ENCODE measurements at places on chromosomes 3 and 15.

- DNase-seq: no peak
These were observed 164.7 kb downstream of the PGPEP1L start for GRCh38 chr15:98842973-98843285.

- no peak for DNase-seq
These were observed 730 bp downstream of the DGKG start for GRCh38 chr3:186361246-186361761.

- DNase-seq: peak; percentile 92
These were observed 129.0 kb downstream of the SERPINI1 start for GRCh38 chr3:167864552-167864874.

DNA sequence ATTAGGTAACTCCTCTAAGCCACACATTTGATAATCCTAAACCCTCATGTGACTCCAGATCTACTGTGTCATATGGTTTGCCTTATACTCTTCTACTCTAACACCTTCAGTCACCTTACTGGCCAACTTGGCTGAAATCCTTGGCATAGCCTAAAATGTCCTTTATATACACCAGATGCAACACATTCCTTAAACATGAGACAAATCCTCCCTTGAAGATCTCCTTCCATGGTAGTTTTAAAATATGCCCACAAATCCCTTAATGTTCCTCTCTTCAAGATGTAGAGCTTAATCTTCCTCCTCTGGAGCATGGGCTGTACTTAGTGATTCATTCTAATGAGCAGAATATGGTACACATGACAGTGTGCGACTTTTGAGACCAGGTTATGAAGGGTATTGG, 238.9 kb downstream of the SUCLG2 start:
- no peak for DNase-seq

DNA sequence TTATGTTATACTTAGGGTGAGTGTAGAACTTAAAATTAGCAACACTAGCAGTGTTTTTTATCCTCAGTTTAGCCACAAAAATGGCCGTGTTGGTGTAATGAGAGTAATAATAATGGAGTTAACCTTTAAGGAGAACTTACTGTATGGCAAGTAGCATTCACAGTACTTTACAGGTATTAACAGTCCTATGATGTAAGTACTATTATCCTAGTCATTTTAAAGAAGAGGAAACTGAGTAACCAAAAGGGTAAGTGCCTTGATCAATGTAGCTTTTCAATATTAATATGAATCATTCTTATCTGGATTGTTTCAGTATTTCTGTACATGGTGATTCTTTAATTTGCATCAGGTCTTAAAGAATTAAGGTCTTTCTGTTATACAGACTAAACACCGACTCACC, 170.3 kb downstream of the CD47 start:
- DNase-seq: no peak

DNA sequence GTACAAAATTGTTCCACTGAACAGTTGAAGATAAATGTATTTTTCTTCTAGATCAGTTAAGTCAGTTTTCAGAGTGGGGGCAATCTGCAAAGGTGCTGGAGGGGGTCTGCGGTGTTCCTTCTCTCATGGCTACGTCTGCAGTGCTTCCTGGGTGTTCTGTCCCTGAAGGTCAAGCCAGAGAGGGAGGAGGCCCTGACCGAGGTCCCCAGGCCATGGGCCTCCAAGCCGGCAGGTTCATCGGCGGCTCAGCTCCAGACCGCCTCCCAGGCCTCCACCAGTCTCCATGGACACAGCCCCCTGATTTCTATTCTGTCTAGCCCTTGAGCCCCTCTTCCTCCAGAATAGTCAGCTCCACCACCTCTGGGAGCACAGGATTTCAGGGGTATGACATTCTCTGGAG, 28.5 kb upstream of the TSEN2 start:
- DNase-seq: no peak

DNA sequence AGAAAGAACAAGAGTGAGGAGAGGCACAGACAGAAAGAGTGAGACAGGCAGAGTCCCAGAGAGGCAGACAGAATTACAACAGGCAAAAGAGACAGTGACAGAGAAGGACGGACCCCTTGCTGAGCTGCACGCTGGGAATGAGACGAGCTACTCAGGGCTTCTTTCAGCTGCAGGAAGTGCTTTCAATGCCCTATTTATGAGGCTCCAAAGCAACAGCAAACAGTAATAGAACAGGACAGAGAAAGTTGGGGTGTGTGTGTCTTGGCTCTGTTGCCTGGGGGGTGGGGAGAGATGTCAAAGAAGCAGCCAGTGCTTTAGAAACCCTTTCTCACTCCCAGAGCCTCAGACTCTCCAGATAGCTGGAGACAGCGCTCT, 502 bp upstream of the TIMP4 start:
- DNase-seq: no peak

DNA sequence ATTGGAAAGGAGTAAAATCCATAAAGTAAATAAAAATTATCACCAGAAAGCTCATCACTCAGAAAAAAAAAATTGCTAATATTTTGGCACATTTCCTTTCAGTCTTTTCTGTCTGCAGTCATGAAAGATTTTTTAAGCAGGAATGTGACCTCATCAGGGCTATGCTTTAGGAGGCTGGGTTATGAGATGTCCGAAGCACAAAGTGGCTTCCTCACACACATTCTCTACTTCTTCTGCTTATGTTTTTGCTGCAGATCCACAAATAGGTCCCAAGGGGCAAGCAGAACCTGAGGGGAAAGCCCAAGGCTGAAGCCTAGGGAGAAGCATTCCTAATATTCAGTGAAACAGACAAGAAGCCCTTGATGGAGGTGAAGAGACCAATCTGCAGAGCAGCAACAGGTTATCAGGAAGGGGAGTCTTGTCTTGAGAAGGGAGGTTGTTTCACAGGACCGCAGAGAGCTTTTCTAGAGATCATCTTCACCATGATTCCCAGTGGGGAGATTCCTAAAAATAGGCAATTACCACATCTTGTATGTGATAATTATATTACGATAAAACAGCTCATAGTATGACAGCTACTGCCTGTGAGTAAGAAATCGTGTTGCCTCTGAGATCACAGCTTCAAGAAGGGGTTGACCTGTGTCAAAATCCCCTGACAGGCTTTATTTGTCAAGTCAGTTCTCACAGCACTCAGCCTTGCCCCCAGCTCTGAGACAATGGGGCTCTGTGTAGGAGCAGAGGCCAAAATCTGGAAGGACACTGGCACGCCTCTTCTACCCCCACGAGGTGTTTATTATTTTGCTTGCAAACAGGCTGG, 60.5 kb downstream of the IGF2BP2 start:
- peak; percentile 77 for DNase-seq

- DNase-seq: peak; percentile 39
These were observed 11.3 kb upstream of the SOX2 start for GRCh38 chr3:181700168-181701087.

- DNase-seq: no peak
These were observed 8.2 kb downstream of the ARPIN start for GRCh38 chr15:89904519-89904918.

- no peak for DNase-seq
These were observed 57.2 kb upstream of the TIPARP start for GRCh38 chr3:156617145-156617544.

GRCh38 chr3:30662836-30663235, 56.4 kb downstream of the TGFBR2 start:
- no peak for DNase-seq

DNA sequence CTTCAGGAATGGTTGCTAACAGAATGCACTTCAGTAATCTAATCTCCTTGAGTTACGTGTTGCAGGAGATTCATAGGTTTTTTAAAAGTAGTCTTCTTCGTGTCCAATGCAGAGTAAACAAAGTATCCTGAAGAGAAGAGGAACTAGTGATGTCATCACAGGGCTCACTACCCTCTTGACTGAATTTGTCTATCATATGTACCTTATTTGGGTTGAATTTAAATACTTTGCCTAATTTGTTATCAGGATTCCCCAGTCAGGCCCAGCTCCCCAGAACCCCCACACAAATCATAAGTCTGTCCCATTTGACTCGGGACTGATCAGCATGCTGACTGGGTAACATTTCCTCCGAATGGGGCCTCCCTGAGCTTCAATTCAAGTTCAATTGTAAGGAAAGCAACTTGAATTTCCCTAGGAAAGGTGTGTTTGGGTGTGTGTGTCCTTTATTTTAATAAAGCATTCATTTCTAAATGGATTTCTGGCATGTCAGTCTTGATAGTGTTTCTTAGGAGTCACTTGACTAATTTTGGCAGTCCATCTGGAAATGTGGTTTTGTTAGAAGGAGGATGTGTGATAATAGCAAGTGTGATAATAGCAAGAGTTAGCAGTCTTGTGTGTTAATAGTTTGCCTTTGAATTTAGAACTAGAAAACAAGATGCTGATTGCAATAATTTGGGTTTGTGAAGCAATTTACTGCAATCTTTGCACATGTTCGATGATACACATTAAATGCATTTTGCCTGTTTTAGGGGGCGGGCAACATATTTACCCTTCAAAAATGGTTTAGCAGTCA, 21.9 kb downstream of the OXNAD1 start:
- peak; percentile 18 for DNase-seq

GRCh38 chr15:93076217-93076616, 12.8 kb downstream of the RGMA start:
- no peak for DNase-seq

DNA sequence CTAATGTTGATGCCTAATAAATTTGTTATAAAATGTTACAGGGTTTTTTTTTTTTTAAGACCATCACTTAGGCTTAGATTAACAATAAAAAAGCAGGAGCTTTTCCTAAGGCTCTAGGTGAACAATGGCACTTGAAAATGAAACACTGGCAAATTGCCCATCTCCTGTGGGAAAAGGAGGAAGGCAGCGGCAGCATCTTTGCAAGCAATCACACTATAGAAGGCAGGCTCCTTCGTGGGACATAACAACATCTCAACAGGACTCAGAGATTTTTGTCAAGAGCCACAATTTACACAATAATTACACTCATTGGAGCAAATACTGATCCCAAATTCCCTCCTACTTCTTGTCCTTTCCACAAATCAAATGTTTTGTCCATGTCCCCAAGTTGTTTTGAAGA, 646.7 kb downstream of the ROBO2 start:
- DNase-seq: no peak

DNA sequence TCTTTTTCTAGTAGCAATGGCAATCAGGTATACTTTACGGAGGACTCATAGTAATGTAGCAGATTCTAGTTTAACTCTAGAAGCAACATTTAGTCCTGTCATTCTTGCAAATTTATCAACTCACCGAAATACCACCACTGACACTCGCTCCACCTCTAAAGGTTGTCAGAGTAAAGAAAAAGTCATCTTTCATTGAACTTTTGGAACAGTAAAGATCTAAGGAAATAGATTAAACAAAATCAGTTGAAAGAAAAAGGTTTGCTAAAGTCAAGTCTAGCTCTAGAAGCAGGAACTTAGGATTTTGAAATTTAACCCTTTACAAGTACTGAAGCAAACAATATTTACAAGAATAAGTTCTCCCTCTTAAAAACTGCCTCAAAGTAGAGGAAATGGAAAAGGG, 8.7 kb downstream of the ATP8B4 start:
- DNase-seq: no peak

- DNase-seq: no peak
These were observed 16.4 kb downstream of the EFCC1 start for GRCh38 chr3:129017484-129017899.

DNA sequence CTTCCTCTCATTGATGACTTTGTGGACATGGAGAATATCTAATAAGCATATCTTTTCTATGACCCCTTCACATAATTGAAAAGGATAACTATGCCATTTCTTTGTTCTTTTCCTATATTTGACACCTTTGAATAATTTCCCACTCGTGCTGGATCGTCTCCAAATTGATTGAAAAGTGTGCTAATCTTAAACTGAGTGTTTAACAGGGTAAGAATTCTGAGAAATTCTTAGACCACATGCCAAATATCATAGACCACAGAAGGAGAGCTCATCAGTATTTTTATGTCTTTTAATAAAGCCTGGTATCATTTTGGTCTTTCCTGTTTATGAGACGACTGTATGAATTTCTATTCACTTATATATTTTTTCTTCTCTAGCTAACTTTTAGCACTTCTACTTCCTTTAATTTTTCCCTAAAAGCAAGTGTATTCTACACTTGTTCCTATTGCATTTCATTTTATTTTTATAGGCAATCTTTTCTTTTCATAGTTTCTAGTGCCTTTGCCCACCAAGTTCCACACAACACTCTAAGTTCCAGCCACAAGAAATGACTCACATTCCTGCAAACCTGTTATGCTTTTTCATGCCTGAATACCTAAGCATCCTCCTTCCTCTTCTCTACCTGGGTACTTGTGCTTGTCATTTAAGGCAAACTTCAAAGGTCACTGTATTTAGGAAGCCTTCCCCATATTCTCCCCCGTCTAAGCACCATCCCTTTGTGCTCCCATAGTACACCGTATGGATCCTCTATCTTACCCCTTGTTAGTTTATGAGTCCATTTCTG, 30.1 kb downstream of the KBTBD8 start:
- no peak for DNase-seq

GRCh38 chr3:30527720-30528119, 78.7 kb upstream of the TGFBR2 start:
- no peak for DNase-seq

GRCh38 chr3:10335871-10336622, 15.1 kb upstream of the SEC13 start:
- no peak for DNase-seq

DNA sequence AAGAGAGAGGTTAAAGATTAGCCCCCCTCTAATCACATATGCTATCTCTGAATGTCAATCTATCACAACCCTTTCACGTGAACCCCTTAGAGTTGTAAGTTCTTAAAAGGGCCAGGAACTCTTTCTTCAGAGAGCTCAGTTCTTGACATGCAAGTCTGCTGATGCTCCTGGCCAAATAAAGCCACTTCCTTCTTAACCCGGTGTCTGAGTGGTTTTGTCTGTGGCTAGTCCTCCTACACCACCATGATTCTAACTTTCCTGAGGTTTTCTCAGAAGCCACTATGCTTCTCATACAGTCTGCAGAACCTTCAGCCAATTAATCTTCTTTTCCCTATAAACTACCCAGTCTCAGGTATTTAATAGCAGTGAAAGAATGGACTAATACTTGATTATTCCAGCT, 231.1 kb upstream of the CNTN6 start:
- DNase-seq: no peak

- DNase-seq: peak; percentile 4
These were observed 373.4 kb downstream of the DIPK2A start for GRCh38 chr3:144344925-144345548.

GRCh38 chr3:138732456-138732855, 102.3 kb downstream of the PIK3CB start:
- DNase-seq: no peak
